Aorta (tissue), 5 donors: ENCODE measurements at places on chromosomes 7 and 10. TPM values are rescaled to one million over a fixed set of nuclear protein-coding genes. Genes with fewer than 3 reads are reported as not detected.
A peak's percentile ranks its signal among the peaks of the same experiment; 100 is the strongest.

Gene POMZP3
- 8.1 TPM for total RNA-seq

Gene PNLIPRP3
- not detected for total RNA-seq

Gene STEAP1
- 41.1 TPM for total RNA-seq

Gene CLDN12
- 29.0 TPM for total RNA-seq

Gene ANXA8L1
- total RNA-seq, result not detected

GRCh38 chr10:18043148-18044006 lies 91.7 kb downstream of the SLC39A12 start:
- peaks cover 3% of the 10 kb centered on the region for H3K4me1 ChIP-seq
- H3K27me3 ChIP-seq, result no peaks in the 10 kb centered on the region
- H3K36me3 ChIP-seq, result no peaks in the 10 kb centered on the region
- H3K27ac ChIP-seq, result no peak overlapping the region

DNA sequence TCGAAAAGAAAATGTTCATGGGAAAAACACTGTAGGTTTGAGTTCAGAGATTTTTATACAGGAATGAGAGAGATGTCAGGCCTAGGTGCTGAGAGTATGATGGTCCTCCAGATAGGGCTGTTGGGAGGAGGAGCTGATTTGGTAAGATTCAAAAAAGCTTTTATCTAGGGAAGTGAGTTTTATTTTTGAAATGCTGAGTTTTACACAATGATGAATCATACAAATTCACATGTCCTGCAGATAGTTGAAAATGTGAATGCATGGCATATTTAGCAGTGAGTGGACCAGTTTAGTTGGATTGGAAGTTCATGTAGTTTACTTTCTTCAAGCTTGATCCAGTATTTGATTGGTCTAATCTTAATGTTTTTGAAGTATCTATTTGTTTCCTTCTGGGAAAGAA lies 154.8 kb downstream of the LRRC4 start:
- H3K36me3 ChIP-seq, result no peaks in the 10 kb centered on the region
- no peaks in the 10 kb centered on the region for H3K27me3 ChIP-seq
- no peak overlapping the region for H3K27ac ChIP-seq
- no peak overlapping the region for H3K4me3 ChIP-seq

DNA sequence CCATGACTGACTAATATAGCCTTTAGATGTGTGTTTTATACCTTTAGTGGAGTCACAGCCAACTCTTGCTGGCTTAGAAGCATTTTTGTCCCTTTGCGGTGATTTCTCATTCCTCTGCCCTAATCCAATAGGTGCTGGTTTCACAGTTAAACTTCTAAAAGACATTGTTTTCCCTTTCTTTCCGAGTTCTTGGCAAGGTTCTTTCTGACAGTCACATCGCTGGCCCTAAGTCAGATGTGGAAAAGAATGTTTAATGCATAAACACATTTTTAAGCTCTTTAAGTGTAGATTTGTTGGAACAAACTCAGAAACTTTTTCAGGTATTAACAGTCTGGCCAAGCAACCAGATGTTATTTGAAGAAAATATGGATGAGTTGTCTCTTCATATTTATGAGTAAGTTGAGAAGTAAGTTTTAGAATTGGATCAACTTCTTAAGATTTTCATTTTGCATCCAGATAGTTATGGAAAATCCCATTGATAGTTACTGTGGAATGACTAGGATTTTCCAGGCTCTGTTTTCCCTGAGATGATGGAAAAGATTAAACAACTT lies 4.1 kb downstream of the EPDR1 start:
- no peaks in the 10 kb centered on the region for H3K36me3 ChIP-seq
- H3K27me3 ChIP-seq, result no peaks in the 10 kb centered on the region
- no peak overlapping the region for H3K4me3 ChIP-seq
- H3K27ac ChIP-seq, result no peak overlapping the region
- H3K4me1 ChIP-seq, result peaks cover 5% of the 10 kb centered on the region

GRCh38 chr7:35650751-35651150 lies 44.2 kb downstream of the HERPUD2 start:
- H3K4me3 ChIP-seq, result no peak overlapping the region
- peaks cover 2% of the 10 kb centered on the region for H3K4me1 ChIP-seq
- no peaks in the 10 kb centered on the region for H3K27me3 ChIP-seq

- H3K36me3 ChIP-seq, result peaks cover 1% of the 10 kb centered on the region
- no peaks in the 10 kb centered on the region for H3K27me3 ChIP-seq
- DNase-seq, result peak; percentile 86
- no peak overlapping the region for H3K27ac ChIP-seq
- H3K4me3 ChIP-seq, result no peak overlapping the region
Measured at GRCh38 chr7:47435889-47436312, 146.0 kb downstream of the TNS3 start.
